ENCODE measurements at places on chromosomes 4 and X.
A peak's percentile ranks its signal among the peaks of the same experiment; 100 is the strongest.

GRCh38 chr4:5120067-5120466 is 68.8 kb downstream of the STK32B start:
- no peak for DNase-seq

- DNase-seq, result no peak
These were observed 138.6 kb upstream of the GPR101 start for GRCh38 chrX:137172317-137172948.

- no peak for DNase-seq
These were observed 177.7 kb downstream of the LDB2 start for GRCh38 chr4:16720761-16721160.

DNA sequence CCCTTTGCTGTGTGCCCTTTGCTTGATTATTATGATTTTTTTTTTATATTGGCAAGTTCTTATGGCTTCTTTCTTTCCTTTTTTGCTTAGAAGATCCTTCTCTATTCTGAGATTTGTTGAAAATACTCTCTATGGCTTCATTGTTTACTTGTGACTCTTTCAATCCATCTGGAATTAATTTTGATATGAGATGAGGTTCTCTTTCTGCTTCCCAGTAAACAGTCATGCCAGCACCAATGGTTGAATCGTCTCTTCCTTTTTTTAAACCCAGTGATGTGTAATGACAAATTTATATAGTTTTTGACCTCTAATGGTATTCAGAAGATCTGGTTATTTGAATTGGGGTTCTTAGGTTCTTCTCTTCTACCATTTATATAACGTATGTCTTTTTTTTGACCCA is 121.8 kb downstream of the ARHGAP10 start:
- DNase-seq, result no peak

DNA sequence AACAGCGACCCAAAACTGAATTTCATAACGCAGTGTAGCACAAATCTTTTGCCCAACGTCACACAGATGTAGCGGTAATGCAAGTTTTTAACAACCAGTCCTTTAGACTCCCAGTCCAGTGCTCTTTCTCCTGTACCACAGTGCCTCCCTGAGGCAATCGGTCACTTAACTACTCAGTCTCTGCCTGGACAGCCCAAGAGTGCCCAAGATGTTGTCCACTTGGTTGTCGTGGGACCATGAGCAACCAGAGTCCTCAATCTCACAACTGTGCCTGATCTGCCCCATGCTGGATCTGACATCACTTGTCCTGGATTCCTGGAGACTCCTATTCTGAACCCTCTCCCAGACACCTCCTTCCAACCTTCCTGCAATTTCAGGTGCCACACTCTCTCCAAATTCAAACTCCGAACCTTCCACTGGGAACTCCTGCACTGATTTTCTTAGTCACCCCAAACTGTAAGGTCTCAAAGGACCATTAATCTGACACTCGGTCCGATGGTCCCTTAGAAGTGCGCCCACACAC is 702 bp downstream of the MMGT1 start:
- DNase-seq, result no peak

DNA sequence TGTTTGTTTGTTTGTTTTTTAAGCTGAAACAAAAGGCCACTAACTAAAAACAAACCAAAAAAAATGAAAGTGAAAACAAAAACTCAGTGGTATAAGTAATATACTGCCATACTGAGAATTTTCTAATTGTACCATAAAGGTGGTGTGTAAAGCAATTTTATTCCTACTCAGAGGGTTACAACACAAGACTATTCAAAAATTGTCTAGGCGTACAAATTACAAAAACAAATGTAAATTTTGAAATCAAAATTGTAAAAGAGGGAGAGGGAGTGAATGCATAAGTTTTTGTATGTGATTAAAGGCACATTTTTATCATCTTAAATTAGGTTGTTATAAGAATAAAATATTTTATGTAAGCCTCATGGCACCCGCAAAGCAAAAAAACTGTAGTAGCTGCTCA is 232.6 kb downstream of the STK32B start:
- no peak for DNase-seq

- DNase-seq, result peak; percentile 14
These were observed 243.8 kb upstream of the JADE1 start for GRCh38 chr4:128565565-128566186.

- DNase-seq, result no peak
These were observed 11.2 kb downstream of the MEPE start for GRCh38 chr4:87843936-87844335.

DNA sequence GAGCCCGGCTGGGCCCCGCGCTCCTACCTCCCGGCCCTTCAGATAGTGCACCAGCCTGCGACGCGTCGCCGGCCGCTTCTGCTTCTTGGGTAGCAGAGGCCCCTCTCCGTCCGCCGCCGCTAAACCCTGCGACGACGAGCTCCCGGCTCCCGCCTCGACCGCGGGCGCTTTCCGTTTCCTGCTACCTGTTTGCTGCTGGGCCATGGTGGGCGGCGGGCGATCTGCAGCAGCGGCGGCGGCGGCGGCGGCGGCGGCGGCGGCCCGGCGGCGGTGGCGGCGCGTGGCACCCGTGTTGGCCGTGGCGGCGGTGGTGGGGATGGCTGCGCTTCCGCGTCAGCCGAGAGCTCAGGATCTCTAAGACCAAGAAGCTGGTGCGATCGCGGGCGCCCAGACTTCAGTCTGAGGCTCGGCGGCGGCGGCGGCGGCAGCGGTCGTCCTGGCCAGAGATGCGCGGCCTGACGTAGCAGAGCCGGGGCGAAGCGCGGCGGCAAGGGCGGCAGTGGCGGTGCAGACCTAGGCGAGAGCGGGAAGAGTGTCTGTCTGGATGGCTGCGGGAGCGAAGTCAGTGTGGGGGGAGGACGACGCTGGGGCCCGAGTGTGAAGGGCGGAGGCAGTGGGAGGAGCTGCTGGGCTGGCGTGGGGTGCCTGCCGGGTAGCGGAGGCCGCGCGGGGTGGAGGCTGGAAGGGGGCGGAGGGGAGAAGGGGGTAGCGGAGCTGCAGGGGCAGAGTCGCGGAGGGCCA is at the start of gene DCAF12L2:
TSS of gene DCAF12L2 (minus strand) at position 569 of the 741 bp plus-strand sequence. CDS start at position 204, 365 bp downstream.
- DNase-seq, result peak; percentile 5

GRCh38 chrX:30561191-30561590 is 16.4 kb downstream of the TASL start:
- DNase-seq, result no peak

GRCh38 chr4:141541851-141542250 is 94.5 kb upstream of the IL15 start:
- no peak for DNase-seq
